ENCODE measurements at places on chromosomes 7 and 10. TPM values are rescaled to one million over a fixed set of nuclear protein-coding genes. Genes with fewer than 3 reads are reported as not detected.

Gene KAZALD1
- total RNA-seq, result 8.4 TPM

Gene CYP2E1
- 1.3 TPM for total RNA-seq

DNA sequence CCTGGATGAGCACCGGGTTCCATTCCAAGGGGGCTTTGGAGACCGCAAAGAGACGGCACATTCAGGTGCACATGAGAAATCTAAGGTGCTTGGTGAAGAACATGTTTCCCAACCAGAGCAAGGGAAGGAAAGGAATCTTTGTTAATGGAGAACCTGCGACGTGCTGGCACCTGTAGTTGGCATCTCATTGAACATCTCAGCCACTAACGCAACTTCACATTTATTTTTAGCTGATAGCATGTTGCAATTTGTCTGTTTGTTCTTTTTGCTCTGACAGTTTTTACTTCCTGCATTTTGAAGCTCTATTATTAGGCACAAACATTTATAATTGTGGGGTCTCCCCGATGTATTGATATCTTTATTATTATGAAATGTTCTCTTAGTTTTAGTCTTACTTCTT is 316.7 kb downstream of the TCERG1L start:
- no peak for DNase-seq

- DNase-seq, result no peak
Observed at GRCh38 chr10:119336599-119336998, 129.2 kb downstream of the GRK5 start.
